ENCODE measurements at places on chromosomes 6 and 20.

DNA sequence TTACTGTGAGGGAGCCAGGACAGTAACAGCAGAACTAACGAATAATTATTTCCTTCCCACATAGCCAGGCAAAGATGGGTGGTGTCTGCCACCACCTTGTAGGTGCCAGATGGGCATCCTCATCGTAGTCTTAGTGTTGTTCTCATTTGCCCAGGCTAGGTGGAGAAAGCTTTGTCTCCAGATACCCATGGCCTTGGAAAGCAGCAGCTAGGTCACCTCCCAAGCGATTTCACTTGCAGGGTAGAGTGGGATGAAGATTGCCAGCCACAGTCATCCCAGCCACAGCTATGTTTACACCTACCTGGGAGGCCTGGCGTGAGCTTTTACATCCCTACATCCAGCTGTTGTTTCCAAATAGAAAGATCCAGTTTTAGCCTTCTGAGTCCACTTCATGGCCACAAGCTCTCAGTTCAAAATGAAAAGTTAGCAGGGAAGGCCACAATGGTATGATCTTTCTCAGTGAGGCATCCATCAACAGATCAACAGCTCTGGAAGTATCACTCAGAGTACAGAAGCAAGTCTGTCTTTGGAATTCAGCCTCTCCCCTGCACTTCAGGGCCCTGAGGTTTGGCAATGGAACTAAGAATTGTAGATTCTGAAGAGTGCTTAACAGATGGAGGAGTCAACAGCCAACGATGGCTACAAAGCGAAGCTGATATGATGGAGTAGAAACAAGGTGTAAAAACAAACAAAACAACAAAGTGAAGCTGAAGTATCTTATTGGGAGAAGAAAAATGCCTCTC lies 11.0 kb upstream of the SNRPC start:
- no peak for DNase-seq

- no peak for DNase-seq
Observed at GRCh38 chr6:133817460-133818047, 71.4 kb upstream of the TCF21 start.

DNA sequence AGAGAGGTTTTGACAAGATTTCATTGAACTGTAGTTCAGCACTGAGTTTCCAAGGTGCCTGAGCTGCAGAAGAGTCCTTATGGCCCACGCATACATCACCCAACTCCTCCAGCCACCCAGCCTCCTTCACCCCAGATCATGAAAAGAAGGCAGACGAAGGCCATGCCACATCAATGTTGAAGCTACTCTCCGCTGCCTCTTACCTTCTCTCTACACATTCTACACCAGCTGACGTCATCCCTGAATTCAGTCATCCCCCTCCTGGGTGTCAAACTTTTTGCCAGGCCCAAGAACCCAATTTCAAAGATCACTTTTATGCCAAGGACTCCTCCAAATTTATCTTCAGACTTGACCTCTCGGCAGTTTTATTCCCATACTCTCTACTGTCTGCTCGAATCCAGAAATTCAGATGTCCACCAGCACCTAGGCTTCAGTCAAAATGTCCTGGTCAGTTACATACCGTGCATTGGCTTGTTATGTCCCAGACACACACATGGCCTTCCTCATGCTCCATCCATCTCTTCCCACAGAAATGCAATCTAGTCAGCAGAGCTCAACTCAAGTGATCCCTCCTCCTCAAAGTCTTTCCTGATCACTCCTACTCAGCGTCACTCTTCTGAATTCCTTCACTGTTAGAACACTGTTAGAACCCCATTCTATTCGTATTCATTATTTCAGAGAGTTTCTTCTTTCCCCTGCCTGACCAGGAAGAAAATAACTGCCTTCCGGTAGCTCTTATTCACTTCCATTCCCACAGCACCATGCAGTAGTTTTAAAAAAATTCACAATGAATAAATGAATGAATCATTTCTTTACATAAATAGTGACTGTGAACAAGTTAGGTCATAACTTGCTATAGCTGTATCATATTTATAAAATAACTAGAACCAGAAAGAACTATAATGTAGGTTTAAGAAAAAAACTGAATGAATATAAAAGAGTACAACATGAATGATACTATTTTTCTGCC lies 11.5 kb downstream of the ATXN1 start:
- no peak for DNase-seq

- no peak for DNase-seq
Observed at GRCh38 chr6:42522942-42523814, 40.7 kb upstream of the UBR2 start.

- DNase-seq, result no peak
Observed at GRCh38 chr6:132872923-132873322, 58.6 kb downstream of the RPS12 start.

DNA sequence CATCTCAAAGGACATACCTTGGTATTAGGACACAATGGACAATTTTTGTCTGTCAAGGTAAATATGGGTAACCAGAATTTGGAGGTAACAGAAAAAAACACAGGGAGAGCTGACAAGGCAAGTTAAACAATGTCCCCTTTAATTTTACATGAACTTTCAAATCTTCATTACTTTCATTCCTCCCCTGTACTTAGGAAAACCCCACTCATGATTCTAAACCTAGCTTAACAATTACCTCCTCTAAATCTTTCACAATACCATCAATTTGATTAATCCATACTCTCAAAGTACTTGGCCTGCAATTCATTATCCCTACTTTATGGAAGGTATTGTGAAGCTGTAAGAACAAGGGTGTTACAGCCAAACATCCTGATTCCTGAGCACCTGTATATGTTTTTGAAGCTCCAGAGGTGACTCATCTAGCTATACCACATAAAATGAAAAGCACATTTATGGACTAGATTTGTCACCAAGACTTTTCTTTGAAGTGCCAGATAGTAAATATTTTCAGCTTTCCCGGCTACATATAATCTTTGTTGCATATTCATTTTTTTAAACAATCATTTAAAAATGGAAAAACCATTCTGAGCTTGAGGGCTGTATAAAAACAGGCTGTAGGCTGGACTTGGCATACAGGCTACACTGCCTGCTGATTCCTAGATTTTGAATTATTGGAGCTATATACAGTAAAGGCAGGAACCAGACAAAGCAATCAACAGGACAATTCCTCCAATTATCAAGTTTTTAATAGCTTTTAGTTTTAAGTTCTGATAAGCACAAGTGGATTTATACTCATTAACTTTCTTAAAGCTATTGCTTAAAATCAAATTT lies 22.9 kb downstream of the DEK start:
- DNase-seq, result no peak

GRCh38 chr6:44062105-44062770 lies 65.0 kb downstream of the MRPL14 start:
- DNase-seq, result no peak

- DNase-seq, result no peak
Observed at GRCh38 chr20:51711426-51711825, 56.8 kb downstream of the ATP9A start.
